ENCODE measurements at places on chromosomes 7 and 10.

- no peak for DNase-seq
Measured at GRCh38 chr7:19709249-19709578, 377 bp upstream of the POLR1F start.

DNA sequence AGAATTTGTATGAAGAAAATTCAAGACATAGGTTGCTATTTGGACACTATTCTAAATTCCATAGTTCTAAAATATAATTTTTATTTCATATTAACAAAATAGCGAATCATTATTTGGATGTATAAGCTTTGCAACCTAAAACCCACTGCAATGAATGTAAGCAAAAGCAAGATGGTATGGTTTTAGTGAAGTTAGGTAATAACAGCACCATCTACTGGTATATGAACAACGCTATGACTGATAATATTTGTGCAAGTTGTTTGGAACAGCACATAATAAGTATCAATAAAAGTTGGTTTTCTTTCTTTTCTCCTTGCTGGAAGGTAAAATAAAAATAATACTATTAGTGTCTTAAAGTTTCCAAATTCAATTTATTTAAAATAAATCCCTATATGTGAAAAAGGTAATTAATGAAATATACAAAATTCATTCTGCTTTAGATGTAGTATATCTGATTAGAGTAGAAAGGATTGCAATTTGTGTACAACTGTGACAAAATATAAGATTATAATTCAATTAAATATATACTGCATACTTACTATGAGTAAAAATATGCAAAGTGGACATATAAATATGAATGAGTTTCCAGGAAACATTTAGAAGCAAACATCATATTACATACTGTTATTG lies 79.0 kb upstream of the LSM8 start:
- no peak for DNase-seq

DNA sequence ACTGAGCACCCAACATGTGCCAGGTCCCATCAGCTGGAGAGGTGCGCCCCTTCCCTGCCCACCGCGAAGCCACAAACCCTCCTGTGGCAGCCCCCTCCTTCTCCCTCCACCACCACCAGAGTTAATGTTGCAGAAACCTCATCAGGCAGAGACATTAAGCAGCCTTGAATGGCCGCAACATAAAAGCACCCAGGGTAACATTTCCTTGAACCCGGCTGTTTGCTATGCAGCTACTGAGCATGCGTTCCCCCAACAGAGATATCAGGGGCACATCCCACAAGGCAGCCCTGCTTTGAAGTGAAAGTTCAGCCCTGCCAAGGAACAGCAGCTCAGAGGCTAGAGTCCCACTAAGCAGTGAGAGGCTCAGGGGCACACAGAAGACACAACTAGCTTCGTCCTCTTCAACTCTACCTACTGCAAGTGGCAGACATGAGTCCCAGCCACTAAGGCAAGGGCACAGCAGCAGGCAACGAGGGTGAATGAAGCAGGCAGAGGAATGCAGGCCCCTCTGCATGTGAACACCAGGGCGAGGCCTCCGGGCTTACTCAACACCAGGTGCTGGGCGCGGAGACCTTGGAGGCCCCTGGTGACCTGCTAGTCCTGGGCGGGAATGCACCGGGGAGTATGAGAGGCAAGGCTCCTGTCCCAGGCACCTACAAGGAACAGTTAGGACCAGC lies 107.4 kb downstream of the SLIT1 start:
- no peak for DNase-seq

DNA sequence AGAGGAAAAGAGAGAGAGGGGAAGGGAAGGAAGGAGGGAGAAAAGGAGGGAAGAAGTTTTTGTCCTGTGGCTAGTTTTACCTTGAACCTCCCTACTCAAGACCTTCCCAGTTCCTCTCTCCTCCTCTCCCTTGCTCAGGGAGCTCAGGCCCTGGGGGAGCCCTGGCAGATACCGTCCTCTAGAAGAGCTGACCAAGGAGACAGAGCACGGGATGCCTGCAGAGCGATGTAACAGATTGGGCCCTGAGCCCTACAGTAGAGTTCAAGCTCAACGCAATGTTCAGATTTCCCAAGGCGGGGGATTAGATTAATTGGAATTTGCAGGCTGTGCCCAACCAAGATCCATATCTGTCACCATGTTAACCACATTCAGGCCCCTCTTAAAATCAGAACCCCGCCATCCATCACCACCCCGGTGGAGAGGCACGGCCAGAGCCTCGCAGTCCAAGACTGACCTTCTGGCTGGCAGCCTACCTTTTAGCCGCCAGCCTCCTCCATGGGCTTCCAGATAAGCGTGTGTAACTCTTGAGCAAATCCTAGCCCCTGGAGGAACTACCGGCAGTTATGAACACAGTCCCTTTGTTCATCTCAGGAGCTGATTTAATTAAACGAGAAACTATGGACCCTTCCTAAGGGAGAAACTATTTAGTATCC lies 70.6 kb downstream of the KCNMA1 start:
- DNase-seq = no peak

GRCh38 chr10:3414667-3415023 lies 242.1 kb upstream of the PITRM1 start:
- no peak for DNase-seq

DNA sequence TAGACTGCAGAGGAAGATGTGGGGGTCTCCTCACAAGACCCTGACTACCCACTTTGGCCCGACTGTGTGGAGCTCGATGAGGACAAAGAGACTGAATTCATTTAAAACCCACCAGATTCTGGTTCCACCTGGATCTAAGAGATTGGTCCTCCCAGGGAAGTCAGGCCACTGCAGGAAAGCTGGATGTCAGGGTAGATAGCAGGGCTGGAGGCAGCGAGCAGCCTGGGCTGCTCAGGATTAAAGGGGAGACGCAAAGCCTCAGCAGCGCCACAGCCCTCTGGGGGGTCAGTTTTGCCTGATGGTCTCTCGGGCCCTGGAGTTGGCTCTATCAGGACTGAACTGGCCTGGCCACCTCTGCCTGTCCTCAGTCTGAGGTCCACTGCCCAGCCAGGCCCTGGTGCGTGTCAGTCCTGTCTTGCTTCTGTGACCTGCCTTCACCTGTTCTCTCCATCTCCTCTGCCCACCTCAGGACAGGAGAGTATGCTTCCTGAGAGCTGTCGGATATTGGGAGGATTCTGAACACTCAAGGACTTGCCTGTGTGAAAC lies 12.2 kb upstream of the KLRG2 start:
- no peak for DNase-seq

- DNase-seq = no peak
Measured at GRCh38 chr7:79268730-79269129, 184.7 kb downstream of the MAGI2 start.

GRCh38 chr10:48627984-48628609 lies 23.2 kb upstream of the ARHGAP22 start:
- DNase-seq = no peak

Measured in activated CD4-positive, CD25-positive, alpha-beta regulatory T cell (primary cell).